ENCODE measurements at places on chromosomes 2 and 18. TPM values are rescaled to one million over a fixed set of nuclear protein-coding genes. Genes with fewer than 3 reads are reported as not detected.

DNA sequence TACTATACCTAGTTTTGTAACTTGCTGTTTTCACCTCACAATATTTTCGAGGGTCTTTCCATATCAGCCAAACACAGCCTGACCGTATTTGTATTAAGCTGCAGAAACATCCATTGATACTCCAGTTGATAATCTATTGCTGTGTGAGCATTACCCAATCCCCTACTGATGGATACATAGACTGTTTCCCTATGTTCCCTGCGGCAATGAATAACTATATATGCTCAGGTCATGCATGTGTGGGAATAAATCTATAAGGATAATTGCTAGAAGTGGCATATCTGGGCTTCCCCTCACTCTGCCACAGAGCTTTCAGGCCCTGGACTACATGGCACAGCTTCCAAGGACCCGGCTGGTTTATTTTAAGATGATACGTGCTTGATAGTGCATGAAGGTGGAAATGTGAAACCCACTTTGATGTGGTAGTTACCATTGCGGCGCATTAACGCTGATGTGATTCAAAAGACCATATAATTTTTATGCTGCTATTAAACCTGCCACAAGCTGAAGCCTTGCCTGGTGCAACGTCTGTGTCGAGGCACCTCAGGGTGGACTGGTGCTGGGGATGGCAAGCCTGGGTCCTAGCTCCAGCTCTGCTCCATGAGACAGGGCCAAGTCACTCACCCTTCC lies 130.8 kb upstream of the MSH6 start:
- DNase-seq: no peak

DNA sequence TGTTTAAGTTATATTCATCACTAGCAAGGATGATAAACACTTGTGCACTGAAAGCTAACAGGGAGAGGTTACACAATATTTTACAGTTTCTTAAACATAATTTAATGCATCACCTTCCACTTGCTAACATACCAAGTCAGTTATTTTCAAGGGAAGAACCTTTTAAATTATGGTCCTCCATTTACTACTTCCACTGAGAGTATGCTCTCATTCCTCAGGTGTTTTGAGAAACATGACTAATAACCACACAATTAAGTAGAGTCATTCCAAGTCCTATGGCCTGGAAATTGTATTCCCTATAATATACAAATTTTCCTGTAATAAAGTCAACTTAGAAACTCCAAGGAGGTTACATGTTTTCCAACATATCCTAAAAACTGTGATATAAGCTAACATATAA lies 152.3 kb upstream of the STON1 start:
- DNase-seq: no peak

DNA sequence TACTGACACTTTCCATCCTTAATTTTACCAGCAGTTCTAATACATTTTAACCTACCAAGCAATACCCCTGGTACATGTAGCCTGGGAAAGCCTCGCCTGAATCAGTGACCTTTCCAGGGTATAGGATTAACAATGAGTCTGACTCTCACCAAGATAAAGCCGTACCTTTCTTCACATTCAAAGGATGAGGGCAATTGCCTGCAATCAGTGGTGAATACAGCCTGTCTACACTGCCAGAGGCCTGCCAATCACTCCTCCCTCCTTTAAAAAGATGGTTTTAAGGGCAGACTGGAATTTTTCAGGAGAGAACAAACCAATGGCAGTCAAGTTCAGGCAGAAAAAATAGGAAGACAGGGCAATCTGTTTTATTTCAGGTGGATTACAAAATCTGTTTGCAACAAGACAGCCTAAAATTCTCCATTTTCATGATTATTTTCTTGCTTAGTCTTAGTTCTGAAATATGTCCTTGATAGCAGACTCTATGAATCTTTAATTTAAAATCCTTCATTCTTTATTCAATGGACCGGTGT lies 4.8 kb downstream of the EPHA4 start:
- DNase-seq: no peak

DNA sequence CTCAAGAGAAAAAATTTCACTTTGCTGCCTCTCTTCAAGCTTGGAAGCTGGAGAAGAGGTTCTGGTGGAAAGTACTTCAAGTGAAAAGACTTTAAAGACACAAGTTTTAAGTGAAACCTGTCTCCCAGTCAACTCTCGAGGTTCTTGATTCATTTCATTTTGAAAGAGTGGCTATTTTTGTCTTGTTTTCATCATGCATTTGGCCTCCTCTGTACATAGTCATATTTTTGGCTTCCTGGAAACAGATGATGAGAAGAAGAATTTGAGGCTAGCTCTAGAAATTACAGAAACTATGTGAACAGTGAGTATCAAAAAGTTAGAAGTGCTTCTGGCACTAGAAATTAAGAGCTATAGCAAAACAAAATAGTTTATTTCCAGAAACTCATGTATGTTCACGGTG lies 124.8 kb downstream of the DTNA start:
- no peak for DNase-seq

DNA sequence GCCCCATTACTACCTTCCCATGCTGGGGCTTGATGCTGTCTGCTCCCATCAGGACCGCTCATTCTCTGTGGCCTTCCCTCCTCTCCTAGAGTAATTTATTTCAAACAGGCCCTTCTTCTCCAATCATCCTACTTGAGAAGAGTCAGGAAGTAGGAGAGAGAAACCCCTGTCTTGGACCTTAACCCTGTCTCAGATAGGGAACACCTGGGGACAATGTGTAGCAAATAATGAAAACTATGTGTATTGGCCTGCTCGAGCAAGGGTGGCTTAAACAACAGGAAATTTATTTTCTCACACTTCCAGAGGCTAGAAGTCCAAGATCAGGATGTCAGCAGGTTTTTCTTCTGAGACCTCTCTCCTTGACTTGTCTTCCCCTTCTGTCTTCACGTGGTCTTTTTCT lies 26.6 kb upstream of the NEMP2 start:
- no peak for DNase-seq

DNA sequence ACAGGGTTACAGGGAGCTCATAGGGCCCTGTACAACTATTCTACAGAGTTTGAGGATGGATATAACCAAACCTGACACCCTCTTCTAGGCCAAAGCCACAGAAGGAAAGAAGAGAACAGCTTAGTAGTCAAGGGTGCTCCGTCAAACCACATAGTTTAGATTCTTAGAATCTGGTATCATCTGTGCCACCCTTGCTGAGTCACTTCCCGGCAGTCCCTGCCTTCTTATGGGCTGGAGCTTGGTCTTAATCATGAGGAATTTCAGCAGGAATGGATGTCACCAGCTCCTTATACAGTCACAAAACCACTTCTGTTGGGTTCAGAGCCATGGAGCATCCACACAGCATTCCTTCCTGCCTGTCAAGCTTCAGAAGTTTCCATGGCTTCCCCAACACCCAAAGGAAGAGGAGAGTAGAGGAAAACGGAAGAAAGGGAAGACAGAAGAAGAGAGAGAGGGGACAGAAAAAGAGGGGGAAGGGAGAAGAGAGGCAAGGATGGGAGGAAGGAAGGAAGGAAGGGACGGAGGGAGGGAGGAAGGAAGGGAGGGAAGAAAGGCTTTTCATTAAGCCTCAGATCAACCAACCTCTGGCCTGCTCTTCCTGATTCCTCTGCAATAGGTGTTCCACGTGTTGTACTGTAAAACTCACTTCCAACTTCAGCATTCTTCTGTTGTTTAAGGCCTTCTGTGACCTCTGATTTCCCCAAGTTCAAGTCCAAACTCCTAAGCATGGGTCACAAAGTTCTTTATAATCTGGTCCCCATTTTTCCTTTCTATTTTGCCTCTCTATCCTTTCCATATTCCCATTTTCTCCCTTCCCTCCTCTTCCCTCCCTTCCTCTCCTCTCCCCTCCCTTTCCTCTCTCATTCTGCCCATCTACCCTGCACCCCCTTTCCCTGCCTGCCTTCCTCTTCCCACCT lies 246.1 kb upstream of the TNP1 start:
- peak; percentile 80 for DNase-seq

DNA sequence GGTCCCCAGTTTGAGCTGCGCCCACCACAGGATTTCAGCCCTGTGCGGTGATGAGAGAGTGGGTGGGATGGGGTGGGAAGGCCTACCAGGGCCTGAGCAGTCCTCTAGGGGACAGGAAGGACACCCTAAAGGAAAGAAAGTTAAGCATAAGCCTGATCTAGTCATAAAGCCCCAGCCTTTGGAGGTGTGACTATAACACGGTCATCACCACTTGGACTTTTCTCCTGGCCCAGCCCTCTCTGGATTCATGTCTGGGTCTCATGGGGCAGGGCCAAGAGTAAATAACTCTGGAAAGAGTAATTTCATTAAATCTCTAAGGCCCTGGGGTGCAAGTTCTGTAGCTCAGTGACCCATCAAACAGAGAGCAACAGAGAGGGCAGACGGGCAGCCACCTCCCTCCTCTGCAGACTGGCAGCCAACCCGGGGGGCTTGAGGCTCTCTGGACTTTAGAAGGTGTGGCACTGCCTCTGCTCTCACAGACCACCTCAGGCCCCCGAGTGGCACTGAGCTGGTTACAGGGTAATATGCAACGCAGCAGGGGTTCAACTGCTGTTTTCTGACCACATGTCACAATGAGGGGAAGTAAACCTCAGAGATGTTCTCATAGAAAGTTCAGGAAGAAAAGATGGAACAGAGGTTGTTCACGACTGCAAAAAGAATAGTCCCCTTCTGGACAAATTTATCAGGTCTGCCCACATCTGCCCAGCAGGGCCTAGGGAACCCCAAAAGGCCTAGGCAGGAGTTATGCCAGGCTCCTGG lies 41.5 kb downstream of the TGFA start:
- no peak for DNase-seq

- DNase-seq: no peak
These were observed 488.8 kb upstream of the RAB6C start for GRCh38 chr2:129490641-129491040.

DNA sequence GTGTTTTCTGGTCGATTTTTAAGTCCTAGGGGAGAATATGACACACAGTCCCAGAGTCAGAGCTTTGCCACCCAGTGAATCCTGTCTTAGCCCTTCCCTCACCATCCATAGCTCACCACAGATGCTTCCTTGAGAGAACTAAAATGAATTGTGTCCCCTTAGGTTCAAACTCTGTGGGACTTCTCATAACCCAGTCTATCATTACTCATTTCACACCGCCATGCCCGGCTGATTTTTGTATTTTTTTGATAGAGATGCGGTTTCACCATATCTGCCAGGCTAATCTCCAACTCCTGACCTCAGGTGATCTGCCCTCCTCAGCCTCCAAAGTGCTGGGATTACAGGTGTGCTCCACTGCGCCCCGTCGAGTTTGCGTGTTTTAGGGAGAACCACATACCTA lies 66.8 kb downstream of the REL start:
- no peak for DNase-seq

- no peak for DNase-seq
These were observed 58.8 kb upstream of the B3GNT7 start for GRCh38 chr2:231336700-231337099.

DNA sequence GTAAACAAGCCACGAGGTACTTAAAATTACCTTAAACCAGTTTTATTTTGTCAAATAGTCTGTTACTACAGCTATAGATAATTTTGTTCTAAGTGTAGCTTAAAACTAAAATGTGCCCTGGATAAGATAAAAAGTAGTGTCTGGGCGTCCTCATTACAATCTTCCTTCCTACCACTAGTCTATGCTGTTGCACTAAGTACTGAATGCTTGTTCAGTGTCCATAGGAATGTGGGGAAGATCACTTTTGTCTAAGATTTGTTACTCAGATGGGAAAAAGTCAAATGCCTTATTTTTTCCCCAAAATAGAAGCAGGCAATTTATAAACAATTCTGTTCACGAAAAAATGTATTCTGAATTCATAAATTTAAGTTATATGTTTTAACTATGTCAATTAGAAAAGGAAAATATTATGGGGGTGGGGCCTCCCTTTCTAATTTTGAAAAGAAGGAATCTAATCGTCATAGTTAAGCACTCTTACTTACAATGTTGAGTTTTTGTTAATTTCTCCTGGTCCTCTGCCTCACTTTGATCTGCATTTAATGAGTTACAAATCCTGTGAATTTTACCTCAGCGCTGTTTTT lies 140.4 kb upstream of the VRK2 start:
- DNase-seq: no peak

DNA sequence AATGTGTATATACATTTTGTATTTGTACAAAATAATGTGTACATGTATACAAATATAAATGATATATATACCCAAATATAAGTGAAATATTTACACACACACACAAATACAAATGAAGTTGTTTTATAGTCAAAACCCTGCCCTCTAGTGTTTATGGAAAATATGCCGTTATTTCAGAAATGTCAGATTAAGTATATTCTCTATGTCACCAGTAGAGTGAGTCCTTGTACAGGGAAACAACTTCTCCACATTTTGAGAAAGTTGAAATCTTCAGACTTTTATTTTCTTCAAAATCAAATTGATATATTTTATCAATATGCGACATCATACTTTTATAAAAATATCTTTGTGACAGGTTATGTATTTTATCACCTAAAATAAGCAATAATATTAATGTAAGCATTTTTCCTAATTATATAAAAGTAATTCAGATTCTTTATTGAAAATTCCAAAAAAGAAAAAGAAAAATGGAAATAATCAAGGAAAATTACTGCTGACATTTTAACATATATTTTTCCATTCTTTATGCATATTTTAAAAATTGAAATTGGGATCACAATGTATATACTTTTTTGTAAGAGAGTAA lies 22.4 kb downstream of the ARL6IP6 start:
- DNase-seq: peak; percentile 49

Gene ICOS
- total RNA-seq: not detected

Gene FOXD4L1
- total RNA-seq: 0.64 TPM
